Smooth muscle cell of the brain vasculature (primary cell): ENCODE measurements at places on chromosomes 1 and 21.

DNA sequence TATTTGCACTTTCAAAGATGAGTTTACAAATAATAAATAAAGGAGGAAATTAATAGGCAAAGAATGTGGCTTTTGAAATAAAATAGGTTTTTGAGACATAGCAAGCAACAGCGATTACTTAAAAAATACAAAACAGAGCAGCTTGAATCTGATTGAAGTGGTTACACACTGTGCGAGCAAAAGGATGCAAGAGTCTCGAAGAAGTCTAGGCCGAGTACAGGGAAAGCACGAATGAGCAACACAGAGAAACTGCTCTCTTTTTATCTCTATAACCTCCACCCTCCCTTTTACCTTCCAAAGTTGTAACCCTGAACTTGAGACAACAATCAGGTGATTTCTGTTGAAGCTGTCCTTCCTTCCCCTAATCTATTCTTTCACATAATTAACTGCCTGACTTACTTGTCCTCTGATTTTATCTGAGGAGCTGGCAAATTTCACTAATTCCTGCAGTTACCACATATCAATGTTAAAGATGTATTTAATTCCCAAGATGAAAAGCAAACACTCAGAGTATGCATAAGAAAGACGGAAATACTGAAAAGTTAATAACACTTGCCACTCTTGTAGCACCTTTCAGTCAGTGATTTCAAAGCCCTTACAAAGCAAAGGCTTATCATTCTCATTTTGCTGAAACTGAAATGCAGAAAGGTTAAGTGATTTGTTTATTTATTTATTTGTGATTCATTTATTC is 1030.1 kb downstream of the ADGRL2 start:
- DNase-seq, result no peak

DNA sequence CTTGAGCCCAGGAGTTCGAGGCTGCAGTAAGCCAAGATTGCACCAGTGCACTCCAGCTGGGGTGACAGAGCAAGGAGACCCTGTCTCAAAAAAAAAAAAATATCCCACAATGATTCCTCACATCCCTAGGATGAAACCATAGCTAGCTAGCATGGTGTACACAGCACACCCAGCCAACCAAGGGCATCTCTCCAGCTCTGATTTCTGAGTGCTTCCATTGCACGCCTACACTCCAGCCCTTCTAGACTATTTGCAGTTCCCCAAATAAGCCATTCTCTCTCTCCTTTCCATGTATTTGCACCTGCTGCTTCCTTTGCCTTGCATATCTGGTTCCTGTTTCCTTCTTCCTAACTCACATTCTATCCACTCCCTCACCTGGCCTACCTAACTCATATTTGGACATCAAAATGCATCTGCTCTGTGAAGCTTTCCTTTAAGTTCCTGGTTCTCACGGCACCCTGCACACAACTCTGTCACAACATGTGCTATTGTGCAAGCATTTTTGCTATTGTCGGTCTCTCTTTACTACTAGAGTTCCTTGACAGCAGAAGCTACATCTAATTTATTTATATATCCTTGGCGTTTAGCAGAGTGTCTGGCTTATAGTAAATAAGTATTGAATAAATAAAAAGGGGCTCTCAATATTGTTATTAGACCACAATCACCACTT is 2.4 kb upstream of the ELAPOR1 start:
- no peak for DNase-seq

DNA sequence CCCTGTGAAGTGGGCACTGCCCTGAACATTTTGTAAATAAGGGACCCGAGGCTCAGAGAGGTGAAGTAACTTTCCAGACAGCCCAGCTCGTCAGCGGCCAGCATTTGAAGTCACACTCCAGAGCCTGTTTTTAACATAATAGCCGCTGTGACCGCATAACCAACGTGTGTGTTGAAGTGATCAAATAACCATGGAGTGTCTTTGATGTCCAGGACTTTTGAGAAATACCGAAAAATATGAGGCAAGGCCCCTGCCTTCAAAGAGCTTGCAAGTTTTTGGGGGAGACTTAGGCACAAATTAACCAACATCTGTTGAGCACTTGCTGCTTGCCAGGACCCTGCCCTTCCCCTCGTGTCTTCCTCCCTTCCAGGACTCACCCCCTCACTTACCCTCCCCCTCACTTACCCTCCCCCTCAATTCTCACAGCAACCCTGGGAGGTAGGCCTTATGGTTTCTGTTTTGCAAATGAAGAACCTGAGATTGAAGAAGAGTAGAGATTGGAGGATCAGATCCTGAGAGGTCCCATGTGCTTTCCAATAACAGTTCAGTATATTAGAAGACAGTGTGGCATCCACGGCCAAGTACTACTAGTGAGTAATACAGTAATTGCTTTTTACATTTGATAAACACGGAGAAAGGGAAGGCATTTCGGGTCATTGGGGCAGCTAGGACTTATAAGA is 1.3 kb upstream of the SLC16A1 start:
- no peak for DNase-seq

DNA sequence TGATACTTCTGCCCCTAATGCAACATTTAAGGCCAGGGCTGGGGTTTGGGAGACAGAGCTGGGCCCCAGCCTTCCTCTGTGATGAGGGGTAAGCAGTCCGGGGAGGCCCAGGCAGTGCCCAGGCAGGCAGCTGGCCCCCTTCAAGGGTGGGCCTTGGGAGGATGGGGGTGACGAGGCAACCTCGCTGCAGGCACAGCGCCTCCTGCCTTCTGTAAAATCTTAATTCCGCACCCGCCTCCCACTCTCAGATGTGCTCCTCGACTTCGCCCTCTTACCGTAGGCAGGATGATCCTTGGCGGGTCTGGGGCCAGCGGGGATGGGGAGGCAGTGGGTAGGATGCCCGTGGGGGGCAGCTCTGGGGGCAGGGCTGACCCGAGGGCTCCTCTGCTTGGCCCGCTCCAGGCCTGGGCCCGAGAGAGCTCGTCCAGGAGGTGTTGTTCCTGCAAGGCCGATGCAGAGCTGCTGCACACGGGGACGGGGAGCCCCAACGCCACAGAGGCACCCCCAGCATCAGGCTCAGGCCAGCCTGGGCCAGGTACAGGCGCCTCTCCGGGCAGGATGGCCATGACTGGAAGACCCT is 9.1 kb downstream of the C21orf58 start:
- DNase-seq, result no peak

GRCh38 chr1:40641601-40642242 is 23.8 kb downstream of the RIMS3 start:
- DNase-seq, result no peak

GRCh38 chr1:12080156-12080555 is 17.1 kb downstream of the TNFRSF8 start:
- no peak for DNase-seq

GRCh38 chr1:172497230-172497629 is 35.7 kb upstream of the SUCO start:
- no peak for DNase-seq

DNA sequence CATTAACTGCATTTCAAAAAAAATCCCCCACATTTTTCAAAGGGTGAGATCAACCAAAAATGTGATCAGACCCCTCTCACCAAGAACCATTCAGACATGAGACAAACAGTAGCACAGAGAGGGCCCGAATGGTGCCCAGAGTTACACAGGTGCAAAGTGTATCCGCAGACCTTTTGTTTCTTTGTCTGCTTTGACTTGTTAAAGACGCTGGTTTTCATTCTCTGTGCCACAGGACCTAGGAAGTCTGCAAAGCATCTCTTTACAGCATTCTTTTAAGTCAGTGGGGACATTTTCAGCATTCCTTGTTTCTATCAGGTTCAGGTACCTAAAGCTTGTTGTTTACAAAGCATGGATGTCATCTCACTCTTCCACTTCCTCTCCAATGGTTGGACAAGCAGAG is 87.2 kb upstream of the MAP1LC3C start:
- no peak for DNase-seq
